ENCODE measurements at places on chromosomes 12 and 14.
A peak's percentile ranks its signal among the peaks of the same experiment; 100 is the strongest.

- DNase-seq: peak; percentile 64
Observed at GRCh38 chr14:102917469-102918211, 4.8 kb upstream of the AMN start.

DNA sequence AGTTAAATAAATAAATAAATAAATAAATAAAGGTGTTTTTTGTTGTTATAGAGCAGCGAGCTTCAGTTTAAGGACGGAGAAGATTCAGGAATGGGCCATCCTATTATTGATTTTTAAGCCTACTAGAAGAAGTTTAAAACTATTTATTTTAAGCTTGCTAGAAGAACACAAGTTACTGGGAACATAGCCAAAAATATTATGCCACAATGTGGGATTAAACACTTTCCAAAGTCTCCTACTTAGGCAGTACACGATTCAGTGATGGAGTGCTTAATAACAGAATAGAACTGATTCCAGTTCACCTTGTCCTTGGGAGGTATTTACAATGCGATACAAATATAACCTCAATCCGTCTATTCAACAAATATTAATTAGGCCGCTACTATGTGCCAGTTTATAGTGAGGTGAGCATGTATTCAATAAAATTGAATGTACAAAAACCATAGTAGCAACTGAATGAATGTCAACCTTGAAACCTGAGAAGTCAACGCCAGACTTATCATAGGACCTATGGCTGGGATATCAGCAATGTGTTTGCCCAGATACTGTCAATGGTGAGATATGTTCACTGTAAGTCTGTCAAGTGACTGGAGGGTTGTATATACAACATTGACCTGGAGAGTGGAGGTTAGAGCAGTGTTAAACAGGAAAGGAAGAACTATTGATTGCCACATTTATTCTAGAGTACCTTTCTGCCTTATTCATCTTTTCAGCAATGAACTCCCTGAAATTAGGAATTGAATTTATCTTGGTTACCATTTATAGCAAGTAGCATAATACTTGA lies 486.4 kb downstream of the TMTC2 start:
- no peak for DNase-seq

- no peak for DNase-seq
Observed at GRCh38 chr12:4189721-4190120, 83.8 kb upstream of the CCND2 start.

GRCh38 chr12:126248871-126249403 lies 1183.7 kb downstream of the AACS start:
- no peak for DNase-seq

DNA sequence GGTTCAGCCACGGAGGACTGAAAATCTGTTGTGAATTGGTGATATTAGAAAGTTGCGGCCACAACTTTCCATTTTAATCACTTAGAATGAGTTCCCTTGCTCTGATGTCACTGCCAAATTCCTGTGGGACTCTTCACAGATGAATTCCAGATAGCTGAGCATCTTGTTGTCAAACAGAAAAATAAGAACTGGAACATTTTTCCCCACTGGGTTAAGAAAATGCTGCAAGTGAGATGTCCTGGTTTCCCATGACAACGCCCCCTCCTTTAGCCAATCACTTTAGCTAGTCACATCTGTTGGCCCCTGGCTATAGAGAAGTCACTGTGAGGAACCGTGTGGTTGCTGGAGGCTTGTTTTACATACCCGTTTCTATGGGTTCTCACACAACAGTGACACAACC lies 135.9 kb downstream of the KTN1 start:
- DNase-seq: no peak

DNA sequence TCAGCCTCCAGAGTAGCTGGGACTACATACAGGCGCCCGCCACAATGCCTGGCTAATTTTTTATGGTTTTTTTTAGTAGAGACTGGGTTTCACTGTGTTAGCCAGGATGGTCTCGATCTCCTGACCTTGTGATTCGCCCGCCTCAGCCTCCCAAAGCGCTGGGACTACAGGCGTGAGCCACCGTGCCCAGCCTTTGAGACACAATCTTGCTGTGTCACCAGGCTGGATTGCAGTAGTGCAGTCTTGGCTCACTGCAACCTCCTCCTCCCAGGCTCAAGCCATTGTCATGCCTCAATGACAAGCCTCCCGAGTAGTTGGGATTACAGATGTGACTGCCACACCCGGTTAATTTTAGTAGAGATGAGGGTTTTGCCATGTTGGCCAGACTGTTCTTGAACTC lies 21.3 kb upstream of the STRN3 start:
- DNase-seq: no peak

DNA sequence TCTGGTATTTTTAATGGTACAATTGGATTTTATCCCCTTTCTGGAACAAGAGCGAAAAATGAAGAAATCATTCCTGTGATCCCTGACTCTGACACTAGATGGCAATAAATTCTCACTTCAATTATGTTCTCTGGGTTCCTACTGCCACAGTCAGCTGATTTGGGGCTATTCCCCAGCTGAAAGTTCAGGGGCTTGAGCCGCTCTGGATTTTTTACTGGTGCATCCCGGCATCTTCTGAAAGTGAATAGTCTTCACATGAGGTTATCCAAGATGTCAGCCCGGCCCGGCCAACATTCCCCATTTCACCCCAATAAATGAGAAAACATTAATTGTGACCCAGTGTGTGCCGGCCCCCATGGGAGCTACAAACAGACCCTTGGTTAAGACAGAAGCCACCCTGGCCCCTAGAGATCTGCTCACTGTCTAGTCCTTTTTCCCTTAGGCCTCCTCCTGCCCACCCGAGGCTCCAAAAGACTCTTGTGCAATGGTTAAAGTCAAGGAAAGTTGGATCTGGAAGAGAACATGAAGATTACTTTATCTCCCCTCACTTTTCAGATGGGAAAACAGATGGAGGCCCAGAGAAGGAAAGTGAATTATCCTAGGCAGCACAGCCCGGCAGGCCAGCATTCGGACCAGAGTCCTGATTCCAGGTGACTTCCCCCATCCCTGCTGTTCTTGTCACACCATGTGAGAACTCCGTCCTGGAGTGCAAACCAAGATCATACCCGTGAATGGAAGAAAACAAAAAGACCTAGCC lies 20.8 kb downstream of the CKAP4 start:
- DNase-seq: no peak

DNA sequence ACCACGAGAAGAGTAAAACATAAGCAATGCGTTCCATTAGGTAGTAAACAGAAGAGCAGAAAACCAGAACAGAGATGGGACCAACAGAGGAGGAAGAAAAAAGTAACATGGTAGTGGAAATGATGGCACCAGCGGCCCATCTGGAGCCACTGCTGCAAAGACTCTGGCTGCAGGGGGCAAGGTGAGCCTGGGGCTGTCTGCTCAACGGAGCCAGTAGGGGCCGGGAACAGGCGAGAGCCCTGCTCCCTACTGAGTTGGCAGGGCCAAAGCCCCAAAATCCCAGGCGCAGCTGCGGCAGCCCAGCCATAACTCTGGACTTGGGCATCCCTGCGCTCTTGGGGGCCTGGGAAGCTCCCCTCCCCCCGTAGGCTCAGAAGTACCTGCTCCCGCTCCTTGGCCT lies 28.5 kb upstream of the PYGL start:
- no peak for DNase-seq

DNA sequence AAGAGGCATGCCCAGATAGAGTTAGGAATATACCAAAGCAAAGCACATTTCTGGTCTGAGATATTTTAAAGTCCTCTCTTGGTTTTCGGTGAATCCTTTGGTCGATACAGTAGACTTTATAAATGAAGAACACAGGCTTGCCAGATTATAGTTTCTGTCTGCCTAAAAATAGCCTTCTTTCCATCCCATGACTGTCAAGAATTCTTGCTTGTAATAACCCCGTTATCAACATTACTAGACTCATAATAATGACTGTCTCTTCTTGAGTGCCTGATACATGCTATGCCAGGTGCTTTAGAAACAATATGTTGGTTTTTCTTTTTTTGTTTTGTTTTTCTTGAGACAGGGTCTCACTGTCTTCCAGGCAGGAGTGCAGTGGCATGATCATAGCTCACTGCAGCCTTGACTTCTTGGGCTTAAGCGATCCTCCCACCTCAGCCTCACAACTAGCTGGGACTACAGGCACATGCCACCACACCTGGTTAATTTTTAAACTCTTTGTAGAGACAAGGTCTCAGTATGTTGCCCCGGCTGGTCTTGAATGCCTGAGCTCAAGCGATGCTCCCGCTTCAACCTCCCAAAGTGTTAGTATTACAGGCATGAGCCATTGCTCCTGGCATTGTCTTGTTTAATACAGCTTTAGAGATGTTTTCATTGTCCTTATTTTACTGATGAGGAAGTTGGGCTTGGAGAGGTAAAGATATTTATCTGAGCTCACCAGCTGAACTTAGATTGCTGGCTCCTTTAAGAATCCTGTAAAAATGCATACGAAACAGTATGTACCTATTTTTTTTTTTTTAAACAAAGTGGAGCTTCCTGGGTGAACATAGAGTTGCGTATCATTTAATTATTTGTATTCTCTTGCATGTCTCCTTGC lies 30.4 kb downstream of the CHST11 start:
- no peak for DNase-seq

DNA sequence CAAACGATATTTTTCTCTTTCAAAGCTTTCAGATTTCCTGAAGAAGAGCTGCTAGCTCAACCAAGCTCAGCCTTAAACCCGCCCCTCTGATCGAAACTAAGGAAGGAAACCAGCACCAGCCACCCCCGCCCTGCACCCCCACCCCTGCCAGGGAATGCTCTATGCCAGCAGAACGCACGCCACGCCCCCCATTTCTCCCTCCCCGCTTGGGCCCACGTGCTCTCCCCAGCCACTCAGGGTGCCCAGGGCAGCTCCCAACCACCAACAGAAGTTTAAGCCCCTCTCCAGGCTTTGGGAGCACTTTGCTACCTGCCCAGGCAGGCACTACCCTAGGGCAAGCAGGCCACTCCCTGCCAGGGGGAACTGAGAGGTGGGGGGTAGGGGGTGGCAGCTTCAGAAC lies 18.8 kb upstream of the KRT78 start:
- DNase-seq: no peak

DNA sequence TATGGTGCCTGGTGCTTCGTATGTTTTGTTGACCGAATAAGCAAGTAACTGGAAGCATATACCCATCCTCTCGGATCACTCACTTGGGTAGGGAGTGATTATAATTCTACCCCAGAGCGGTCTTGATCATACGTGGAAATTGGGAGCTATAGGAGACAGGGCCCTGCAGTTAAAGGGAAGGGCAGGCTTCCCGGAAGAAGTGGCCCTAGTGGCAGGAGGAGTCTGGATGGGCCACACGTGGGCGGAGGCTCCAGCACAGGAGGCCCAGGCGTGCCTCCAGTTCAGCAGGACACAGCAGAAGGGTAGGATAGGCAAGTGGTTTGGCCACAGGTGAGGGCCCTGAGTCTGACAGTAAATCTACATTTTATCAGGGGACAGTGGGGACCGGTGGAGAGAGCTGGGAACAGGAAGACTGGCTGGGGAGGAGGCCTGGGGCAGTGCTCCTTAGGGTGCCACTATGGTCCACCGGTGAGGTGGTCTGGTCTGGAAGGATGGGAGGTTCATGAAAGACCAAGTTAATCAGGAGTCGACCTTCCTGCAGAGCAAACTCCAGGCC lies 23.5 kb upstream of the YY1 start:
- no peak for DNase-seq

DNA sequence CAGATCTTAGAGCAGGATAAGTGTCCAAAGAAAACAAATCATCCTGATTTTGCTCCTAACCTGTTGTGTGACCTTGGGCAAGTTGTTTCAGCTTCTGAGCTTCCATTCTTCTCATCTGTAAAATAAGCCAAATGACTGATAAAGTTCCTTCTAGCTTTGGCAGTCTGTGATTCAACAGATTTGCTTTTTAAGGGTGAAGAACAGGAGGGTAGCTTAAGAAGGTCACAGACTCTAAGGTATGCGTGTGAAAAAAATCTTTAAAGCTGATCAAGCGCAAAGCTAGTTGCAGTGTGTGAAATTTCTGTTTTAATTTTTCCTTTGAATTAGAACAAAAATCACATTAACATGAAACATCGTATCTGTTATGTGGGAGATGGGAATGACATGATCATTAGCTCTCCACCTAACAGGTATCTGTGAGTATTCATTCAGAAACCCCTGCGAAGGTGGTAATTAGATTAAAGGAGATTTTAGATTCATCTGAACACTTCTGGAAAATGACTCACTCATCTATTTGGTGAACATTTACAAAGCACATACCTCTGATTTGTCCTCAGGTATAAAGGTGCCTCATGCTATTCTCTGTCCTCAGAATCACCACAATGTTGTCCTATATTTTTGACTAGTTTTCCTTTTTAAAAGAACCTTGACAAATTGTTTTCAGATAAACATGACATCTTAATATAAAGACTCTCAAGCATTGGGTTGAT lies 131.9 kb upstream of the CPM start:
- DNase-seq: no peak

DNA sequence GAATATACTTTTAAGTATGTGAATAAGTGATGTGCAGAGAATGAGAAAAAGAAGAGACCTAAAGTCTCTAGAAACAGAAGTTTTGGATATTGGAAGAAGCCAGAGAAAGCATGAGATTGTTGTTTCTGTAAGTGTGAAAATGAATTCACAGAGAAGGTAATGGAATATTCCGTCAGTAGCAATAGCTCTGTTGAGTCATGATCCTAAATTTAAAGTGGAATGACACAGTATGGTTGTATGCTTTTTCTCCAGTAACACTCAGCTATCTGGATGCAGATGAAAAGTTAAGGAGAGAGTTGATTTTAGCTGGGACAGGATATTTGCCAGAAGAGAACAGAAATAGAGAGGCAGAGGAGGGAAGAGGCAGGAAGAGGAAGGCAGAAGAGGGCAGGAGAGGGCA lies 1166.3 kb downstream of the GALC start:
- no peak for DNase-seq

GRCh38 chr12:133203344-133204263 lies 22.3 kb downstream of the ZNF268 start:
- DNase-seq: no peak

DNA sequence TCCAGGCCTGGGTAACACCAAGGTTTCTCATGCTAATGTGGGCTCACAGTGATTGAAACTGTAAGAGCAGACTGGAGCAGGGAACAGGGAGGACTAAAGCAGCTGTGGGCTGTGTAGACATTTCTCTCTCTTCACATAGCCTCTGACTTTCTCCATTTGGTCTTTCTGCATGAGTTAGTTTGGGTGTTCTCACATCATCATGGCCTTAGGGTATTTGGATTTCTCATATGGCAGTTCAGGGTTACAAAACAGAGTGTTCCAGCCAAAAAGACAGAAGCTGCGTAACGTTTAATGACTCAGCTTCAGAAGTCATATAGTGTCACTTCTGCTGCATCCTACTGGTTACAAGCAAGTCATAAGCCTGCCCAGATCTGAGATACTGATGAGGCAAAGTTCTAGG lies 52.0 kb upstream of the OSBPL8 start:
- no peak for DNase-seq

DNA sequence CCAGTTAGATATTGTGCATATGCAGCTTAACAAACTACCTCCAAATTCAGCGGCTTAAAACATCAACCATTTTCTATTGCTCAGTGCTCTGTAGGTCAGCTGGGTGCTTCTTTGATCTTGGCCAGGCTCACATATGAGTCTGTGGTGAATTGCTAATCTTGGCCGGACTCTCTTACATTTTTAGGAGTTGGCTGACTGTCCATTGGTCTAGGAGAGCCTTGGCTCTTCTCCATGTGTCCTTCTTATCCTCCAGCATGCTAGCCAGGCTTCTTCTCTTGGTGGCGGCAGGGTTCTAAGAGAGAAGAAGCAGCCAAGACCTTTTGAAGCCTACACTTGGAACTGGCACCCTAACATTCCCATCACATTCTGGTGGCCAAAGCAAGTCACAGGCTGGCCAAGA lies 174.3 kb upstream of the PWP1 start:
- no peak for DNase-seq

Measured in activated B cell treated with CpG ODN at 0.5 μM for 24 hours (primary cell).